T-cell (primary cell): ENCODE measurements at places on chromosomes 7 and 10.

GRCh38 chr10:131833013-131833412 lies 67.8 kb upstream of the PPP2R2D start:
- no peak for DNase-seq

- no peak for DNase-seq
Measured at GRCh38 chr7:55191926-55192692, 173.0 kb upstream of the LANCL2 start.

GRCh38 chr7:157496416-157497275 lies 159.8 kb downstream of the DNAJB6 start:
- no peak for DNase-seq

- no peak for DNase-seq
Measured at GRCh38 chr10:78406648-78407008, 373.0 kb downstream of the RPS24 start.

GRCh38 chr7:44097064-44097932 lies 6.8 kb upstream of the AEBP1 start:
- DNase-seq = no peak

- no peak for DNase-seq
Measured at GRCh38 chr7:7639421-7639820, 1.1 kb upstream of the UMAD1 start.

DNA sequence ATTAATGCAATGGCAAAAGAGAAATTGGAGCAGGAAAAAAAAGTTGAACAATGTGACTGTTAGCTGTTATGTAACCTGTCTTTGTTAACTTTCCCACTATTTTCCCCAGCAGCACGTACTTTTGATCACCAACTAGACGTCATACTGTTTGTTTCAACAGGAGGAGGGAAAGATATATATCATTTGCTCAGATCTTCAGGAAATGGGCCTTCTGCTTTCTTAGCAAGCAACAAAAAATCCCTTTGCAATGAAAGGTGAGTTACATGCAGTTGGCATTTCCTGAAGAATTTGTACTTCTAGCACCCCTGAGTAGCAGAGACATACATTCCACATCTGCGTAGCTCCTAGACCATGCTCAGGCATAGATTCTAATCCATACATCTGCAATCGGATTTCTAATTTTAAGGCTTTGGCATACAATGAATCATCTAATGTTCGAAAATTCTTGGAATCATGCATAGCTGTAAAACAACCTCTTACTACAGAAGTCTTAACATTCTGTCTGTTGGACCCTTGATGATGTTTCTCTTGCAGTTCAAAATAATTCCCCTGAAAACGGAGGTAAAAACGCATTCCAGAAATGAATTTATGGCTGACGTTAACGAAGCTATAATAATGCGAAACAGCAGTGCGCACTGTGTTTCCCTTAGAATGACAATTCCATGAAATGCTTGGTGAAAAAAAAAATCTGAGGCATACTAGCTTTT lies 286.9 kb upstream of the MGMT start:
- DNase-seq = no peak

- DNase-seq = no peak
Measured at GRCh38 chr7:45589061-45589460, 14.9 kb downstream of the ADCY1 start.

DNA sequence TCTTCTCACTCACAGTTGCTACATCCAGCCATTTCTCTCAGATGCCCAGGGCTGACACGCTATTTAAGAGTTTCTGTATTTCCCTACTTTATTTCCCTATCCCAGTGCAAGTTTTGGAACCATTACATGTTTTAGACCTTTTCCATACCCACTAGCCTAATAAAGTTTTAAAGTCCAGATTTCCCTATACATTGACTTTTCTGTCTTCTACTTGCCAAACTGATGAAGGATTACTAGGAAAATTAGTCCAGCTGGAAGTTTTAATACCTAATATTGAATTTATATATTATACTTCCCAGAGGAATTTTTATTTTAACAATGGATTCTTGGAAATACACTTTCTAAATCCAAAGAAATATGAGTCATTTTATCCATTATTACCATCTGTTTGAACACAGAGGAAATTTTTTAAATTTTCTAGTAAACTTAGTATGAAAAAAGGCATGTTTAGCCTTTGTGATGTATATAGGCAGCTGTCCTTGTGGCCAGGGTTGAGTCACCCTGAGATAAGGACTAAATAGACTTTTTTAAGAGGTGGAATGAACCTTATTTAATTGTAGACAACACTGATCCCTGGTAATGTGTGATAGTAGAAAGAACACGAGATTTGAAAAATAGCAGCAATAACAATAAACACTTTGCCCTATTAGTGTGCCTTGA lies 205.0 kb downstream of the TFEC start:
- no peak for DNase-seq

DNA sequence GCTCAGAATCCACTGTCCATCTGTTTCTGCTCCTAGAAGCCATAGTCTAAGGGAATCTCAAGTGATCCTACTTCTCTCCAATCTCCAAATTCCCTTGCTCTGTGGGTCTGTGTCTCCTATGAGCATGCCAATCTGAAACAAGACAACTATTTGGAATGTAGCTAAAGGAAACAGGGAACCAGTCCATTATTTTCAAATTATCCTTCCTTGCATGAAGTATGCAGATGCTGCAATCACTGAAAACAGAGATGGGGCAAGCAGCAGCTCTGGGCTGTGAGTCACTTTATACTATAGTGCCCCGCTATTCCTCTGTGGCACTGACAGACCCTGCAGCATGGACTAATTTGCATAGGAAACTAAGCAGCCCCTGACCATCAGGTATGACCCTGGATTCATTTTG lies 76.9 kb upstream of the PRSS58 start:
- DNase-seq = no peak
